ENCODE measurements at places on chromosomes 5 and 9. TPM values are rescaled to one million over a fixed set of nuclear protein-coding genes. Genes with fewer than 3 reads are reported as not detected.
A peak's percentile ranks its signal among the peaks of the same experiment; 100 is the strongest.

- DNase-seq: no peak
Measured at GRCh38 chr5:143693651-143694252, 118.2 kb upstream of the HMHB1 start.

Gene PAPPA
- polyA plus RNA-seq: 0.16 TPM

Gene SEC61B
- 175 TPM for polyA plus RNA-seq

DNA sequence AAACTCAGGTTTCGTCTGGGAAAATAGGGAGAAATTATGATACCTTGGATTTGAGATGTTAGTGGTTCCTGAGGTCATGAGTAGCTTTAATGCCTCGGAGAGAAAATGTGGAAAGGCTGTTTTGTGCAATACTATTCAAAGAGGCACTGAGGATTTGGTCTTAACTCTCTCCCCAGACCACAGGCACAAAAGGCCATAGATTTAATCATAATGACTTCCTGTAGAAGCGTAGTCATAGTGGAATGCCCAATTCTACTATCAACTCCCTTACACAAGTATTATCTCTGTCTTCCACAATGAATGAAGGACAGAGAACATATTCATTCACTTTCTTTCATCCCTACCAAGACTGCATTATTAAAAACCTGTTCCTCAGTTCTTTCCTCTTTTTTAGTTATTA is 153.0 kb upstream of the FTMT start:
- DNase-seq: no peak

Gene ALDOB
- polyA plus RNA-seq: 0.83 TPM

DNA sequence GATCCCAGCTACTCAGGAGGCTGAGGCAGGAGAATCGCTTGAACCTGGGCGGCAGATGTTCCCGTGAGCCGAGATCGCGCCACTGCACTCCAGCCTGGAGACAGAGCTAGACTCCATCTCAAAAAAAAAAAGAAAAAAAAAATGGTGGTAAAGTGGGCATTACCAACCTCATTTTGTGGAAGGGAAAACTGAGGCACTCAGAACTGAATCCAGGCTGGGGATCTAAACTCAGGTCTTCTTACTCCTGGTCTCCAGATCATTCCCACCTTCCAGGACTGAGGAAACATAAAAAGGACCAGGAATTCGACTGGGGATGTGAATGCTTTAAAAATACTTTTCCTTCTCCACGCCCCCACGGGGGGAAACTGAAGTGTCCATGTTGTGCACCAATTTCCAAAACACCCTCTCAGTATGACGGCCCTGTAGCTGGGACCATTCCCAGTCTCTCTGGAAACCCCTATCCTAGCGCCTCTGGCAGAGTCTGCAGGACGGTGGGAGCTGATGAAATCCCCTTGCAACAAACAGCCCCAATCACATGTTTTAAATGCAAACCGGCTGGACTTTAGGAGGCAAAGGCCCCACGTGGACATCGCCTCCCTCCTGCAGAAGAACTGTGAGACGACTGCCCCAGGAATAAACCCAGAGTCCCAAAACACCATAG is 8.9 kb upstream of the AKNA start:
- DNase-seq: no peak

DNA sequence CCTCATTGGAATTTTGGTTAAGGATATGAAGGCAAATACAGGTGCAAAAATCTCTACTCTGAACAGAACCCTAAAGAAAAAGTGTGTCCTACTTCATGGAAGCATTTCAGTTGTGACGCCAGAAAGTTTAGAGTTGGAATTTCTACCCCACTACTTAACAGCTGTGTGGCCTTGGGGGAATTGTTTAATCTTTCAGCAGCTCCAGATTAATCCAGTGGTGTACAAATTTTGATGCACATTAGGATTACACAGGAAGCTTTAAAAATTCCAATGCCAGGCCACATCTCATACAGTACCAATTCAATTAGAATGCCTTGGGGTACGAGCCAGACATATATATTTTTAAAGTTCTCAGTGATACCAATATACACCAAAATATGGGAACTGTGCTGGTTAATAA is 266.1 kb downstream of the EDIL3 start:
- DNase-seq: no peak

GRCh38 chr9:112642126-112642525 is 75.8 kb downstream of the INIP start:
- DNase-seq: no peak

DNA sequence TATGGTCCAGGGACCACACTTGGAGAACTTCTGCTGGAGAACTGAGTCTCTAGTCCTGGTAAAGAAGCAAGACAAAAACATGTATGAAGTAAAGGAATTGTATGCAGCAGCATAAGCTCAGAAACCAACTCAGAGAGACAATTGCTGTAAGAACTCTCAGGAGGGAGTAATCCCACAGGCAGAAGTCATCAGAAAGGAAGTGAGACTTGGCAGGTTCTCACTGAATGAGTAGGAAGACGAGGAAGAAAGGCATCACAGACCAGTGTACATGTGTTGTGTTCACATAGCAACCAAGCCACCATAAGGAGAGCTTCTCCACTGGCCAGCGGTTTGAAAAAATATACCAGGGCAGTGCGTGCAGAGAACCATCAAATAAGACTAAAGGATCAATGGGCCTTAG is 57.9 kb upstream of the FST start:
- DNase-seq: no peak

- no peak for DNase-seq
Measured at GRCh38 chr9:107684224-107684623, 194.7 kb upstream of the KLF4 start.

Gene DIPK1B
- polyA plus RNA-seq: 8.2 TPM

GRCh38 chr5:86979811-86980411 is 287.8 kb upstream of the RASA1 start:
- DNase-seq: no peak

Gene FAM169A
- 1.1 TPM for polyA plus RNA-seq

- no peak for DNase-seq
Measured at GRCh38 chr5:60671899-60672692, 27.9 kb downstream of the DEPDC1B start.

Gene SAXO1
- polyA plus RNA-seq: not detected

- DNase-seq: peak; percentile 78
Measured at GRCh38 chr9:128101690-128102089, 25.8 kb downstream of the PTGES2 start.

Gene EQTN
- 0.28 TPM for polyA plus RNA-seq

Gene ZNF622
- polyA plus RNA-seq: 19.2 TPM

GRCh38 chr9:93591301-93592007 is 15.1 kb downstream of the PHF2 start:
- DNase-seq: no peak

DNA sequence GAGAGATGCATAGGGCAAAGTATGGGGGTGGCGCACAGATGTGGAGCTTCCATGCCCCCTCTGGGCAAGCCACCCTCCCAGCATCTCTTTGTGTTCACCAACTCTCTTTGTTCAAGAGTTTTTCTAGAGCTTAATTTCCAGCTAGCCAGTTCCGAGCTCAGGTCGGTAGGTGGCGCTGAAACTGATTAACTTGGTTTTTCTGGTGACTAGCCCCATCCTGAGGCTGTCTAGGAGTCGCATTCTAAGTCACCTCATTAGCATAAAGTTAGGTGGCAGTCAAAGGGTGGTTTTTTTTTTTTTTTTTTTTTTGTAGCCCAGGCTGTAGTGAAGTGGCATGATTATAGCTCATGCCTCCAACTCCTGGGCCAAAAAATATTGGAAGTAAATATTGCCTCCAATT is 476.4 kb downstream of the KDM4C start:
- no peak for DNase-seq

Gene TSLP
- polyA plus RNA-seq: 0.45 TPM

- no peak for DNase-seq
Measured at GRCh38 chr5:3858524-3858923, 262.9 kb downstream of the IRX1 start.

Gene IRX4
- polyA plus RNA-seq: not detected

Gene AGTPBP1
- 8.9 TPM for polyA plus RNA-seq

Gene C9orf50
- 0.12 TPM for polyA plus RNA-seq

Gene ADAMTS2
- 4.0 TPM for polyA plus RNA-seq

DNA sequence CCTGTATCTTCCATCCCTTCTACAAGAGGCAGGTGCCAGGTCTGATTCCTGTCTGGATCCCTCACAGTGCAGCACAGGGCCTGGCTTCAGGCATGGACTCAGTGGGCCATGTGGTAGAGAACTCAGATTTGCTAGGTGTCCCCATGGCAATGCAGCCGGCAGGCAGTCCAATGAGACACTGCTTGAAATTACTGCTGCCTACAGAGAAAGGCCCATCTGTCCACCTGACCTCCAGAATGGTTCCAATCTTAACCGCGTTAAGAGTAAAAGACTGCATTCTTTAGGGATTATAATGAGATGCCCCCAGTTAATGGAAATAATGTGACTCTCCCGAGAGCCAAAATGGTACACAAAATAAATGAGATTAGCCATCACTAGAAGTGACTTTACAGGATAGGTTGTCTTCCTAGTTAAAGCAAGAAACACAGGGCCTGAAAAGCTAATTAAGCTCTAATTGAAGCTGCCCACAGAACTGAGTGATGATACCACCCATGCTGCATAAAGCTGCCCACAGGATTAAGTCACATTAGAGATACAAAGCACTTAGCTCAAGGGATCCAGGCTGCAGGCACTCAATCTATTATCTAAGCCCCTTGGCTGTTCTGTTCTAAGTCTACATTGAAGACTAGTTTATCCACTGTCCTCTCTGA is 11.4 kb downstream of the FAM193B start:
- DNase-seq: no peak

- no peak for DNase-seq
Measured at GRCh38 chr9:4831119-4831518, 38.4 kb downstream of the RCL1 start.

Gene MAP1B
- polyA plus RNA-seq: 0.76 TPM

GRCh38 chr5:120449501-120449900 is 14.6 kb upstream of the PRR16 start:
- no peak for DNase-seq

DNA sequence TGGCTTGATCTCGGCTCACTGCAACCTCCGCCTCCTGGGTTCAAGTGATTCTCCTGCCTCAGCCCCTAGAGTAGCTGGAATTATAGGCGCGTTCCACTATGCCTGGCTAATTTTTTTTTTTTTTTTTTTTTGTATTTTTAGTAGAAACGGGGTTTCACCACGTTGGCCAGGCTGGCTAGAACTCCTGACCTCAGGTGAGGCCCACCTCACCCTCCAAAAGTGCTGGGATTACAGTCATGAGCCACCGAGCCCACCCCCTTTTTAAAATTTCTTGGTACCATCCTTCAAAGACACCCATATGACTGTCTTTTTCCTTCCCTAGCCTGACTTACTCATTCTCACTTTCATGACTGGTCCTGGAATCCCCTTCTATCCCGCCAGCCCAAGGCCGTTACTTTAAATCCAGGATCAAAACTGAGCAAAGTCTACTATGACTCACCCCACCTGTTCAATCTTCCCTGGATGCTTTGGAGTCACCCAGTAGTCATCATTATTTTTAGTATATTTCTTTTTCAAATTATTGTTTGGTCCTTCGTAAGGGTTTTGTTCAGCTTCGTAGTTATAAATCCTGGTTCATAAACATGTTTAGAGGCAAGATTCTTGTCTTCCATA is 1.2 kb upstream of the TBCA start:
- DNase-seq: no peak

Gene CBY3
- polyA plus RNA-seq: not detected

DNA sequence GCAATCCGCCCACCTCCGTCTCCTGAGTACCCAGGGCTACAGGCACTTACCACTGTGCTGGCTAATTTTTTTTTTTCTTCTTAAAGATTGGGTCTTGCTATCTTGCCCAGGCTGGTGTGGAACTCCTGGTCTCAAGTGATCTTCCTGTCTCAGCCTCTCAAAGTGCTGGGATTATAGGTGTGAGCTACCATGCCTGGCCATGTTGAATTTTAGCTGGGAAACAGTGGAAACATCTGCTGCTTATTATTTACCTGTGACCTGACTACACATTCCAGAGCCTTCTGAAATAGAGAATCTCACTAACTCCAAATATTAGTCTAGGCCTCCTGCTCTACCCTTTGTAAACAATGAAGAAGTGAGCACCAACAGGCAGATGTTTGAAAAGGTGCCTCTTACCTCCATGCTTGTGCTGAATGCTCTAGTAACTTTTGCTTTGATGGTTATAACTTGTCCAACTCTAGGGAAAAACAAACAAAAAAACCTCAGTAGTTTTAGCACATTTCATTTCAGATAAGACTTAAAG is 22.5 kb downstream of the ACOT12 start:
- no peak for DNase-seq

- DNase-seq: peak; percentile 40
Measured at GRCh38 chr5:10573487-10574145, 9.7 kb downstream of the ANKRD33B start.

Gene FOXD4L6
- 0.04 TPM for polyA plus RNA-seq

DNA sequence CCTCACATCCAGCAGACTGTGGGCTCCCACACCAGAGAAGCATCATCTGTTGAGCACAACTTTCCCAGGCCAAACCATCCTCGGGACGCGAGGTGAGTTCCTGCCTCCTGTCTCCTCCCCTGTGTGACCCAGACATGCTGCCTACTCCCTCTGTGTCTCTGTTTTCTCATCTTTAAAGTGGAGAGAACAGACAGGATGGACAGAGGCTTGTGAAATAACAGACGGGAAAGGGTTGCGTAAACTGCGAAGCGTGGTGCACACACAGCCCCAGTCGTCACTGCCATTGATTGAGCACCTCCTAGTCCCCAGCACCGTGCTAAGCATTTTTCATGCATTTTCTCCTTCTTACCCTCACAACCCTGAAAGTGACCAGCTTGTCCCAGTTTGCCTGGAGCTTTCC is 52.1 kb upstream of the LMX1B start:
- DNase-seq: peak; percentile 51

Gene ANKRD20A1
- polyA plus RNA-seq: 0.77 TPM

Gene CKMT2
- 1.6 TPM for polyA plus RNA-seq

DNA sequence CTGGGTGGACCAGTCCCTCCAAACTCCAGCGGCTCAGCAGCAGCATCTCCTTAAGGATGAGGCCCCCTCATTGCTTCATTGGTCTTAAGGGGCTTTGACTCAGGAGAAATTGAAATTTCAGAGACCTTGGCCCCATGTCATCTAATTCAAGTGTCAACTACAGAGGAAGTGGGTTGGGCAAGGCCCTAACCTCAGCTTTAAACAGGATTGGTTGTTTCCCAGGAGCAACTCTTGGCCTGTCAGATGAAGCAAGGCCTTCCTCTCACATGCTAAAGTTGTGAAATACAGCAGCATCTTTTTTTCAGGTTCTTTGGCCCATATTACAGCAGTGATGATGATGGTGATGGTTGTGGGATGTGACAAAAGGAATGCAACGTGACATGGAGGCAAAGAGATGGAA is 348.3 kb downstream of the ICE1 start:
- DNase-seq: no peak

DNA sequence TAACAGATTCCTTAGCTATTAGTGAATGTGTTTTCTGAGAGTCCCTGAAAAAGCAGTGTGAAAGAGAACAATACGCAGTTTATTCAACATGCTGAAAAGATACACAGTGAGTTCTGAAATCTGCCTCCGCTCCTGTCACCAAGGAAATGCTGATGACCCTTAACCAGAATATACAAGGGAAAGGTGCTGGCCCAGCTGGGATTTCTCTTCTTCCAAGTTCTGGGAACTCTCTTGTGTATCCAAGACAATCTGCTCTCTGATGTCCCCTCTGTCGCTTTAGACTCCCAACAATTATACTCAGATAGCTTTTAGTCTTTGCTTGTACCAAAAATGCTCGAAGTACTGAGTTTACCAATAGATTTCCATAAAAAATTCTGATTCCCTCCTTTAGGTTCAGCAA is 214.9 kb downstream of the TMEM167A start:
- DNase-seq: no peak

Gene MARCOL
- not detected for polyA plus RNA-seq

- DNase-seq: no peak
Measured at GRCh38 chr9:115192835-115193525, 75.0 kb upstream of the TNC start.

Gene CPEB4
- polyA plus RNA-seq: 2.3 TPM
